ENCODE measurements at places on chromosomes 12 and 14.
A peak's percentile ranks its signal among the peaks of the same experiment; 100 is the strongest.

DNA sequence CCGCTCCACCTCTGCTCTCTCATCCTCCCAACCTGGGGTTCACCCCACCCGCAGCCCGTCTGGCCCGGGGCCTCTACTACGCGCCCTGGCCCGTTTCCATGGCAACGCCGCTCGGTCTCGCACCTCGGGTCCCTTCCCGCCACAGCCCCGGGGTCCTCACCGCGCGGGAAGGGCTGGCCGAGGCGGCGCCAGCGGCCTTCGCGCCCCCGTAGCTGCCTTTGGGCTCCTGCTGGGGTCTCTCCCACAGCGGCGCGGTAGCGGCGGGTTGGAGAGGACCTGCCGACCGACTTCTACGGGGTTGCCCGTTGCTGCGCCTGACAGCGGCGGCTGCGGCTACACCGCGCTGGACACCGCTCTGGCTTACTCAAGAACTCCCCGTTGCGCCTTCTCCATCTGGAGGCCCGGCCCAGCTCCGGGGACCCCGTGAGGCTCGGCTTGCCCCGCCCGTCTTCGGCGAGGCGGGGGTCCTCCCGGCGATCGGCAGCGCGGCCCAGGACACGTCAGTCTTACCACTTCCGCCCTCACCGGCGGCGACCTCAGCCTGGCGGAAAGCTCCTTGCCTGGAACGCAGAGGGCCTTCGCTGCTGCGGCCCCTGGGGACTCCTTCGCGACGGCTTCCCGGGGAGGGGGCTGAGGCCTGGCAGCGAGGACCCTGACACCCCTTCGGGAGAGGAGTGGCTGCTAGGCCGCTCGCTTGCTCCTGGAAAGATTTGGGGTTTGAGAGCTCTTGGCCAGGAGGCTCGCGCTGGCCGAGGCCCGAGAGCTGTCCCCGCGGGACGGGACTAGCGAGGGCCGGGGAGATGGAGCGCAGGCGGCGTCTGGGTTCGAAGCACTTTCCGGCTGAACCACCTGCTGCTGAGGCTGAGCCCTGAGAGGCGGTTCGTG is at the start of gene TM9SF1:
TM9SF1 (minus strand) TSS at position 256 of the 885 bp plus-strand sequence. CDS start 422 bp downstream, outside the sequence.
- peak; percentile 82 for DNase-seq

- DNase-seq = no peak
Observed at GRCh38 chr12:93733358-93733757, 56.2 kb downstream of the CRADD start.

- no peak for DNase-seq
Observed at GRCh38 chr12:123057513-123058265, 77.2 kb downstream of the ARL6IP4 start.

- DNase-seq = no peak
Observed at GRCh38 chr14:81312289-81312876, 87.7 kb downstream of the STON2 start.

All from T follicular helper cell (primary cell).